Inflammatory macrophage (primary cell): ENCODE measurements at places on chromosomes 3 and 15.

DNA sequence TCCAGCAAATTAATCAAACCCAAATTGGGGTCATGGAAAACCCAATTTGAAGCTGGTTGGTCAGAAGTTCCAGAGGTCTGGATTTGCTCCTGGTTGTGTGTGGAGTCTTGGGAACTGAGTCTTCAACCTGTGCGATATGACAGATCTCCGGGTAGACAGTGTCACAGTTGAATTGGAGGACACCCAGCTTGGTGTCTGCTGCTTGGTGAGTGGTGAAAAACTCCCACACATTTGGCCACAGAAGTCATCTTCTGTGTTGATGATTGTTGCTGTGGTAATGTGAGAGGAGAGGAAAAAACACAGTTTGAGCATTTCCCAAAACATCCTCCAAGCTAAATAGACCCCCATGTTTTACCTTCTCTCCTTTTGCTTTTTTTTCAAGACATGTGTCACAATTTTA lies 218.1 kb downstream of the TP63 start:
- DNase-seq = no peak

- no peak for DNase-seq
These were observed 125.1 kb downstream of the TJP1 start for GRCh38 chr15:29696950-29697738.

DNA sequence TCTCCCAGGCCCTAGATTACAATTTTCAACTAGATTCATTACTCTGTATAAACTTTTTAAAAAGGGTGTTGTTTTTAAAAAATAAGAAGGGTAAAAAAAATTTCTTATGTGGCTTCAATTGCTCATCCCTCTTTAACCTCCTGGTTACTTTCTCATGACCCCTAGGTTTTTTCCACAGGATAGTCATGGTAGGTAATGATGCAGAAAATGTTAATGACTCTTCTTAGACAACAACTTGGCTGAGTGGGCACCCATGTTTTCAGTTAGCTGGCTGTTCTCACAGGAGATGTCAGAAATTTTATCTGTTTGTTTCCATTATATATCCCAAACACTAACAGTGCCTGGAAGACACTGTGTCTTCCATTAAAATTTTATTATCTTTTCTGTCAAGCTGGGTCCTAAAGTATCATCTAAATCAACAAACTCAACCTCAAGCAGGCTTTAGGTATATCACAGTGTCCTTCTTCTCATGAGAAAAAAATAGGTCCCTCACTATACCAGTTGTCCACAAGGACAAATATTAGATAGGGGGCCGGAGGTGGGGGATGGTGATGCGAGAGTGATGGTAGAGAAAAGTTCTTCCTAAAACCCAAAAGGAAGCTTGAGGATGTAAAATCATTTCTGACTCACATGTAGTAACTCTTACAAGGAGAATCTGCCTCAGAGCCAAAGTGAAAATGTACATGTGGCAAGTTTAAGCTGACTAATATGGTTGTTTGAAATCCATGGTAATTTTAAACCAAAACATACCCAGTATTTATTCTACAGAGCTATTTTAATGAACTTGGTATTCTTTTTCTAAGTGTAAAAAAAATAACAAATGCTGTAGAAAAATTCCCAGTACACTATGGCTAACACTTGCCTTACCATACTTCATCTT lies 43.3 kb downstream of the PLOD2 start:
- no peak for DNase-seq

DNA sequence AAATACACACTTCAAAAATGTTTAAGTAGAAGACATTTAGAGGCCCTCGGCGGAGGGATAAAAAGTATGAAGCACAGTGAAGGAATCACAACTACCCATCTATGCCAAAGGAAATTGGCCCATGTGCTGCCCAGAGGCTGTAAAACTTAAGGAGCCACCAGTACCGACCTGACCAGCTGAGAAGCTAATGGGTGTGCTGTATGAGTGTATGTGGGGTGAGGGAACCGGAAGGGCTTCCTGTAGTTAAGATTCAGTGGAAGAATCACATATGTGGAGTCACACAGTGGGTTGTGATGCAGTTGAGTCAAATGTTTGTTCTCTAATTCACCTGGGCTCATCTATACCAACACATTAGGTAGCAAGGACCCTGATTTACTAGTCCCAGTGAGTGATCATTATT lies 516.0 kb upstream of the IL12A start:
- DNase-seq = no peak

GRCh38 chr15:58758141-58758540 lies 8.6 kb upstream of the ADAM10 start:
- peak; percentile 51 for DNase-seq
